ENCODE measurements at places on chromosomes 2 and 18.

DNA sequence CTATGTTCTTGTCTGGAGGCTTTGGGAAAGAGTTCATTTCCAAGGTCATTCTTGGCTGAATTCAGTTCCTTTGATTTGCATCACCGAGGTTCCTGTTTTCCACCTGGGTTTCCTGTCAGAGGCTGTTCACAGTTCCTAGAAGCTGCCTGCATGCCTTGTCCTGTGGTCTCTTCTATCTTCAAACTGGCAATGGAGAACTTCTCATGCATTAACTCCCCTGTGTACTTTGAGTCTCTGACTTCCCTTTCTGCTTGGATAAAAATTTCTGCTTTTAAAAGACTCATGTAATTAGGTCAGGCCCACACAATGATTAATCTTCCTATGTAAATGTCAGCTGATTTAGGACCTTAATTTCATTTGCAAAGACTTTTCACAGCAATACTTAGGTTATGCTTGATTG is 499.3 kb upstream of the FANCL start:
- DNase-seq = no peak

GRCh38 chr2:26585966-26586365 is 55.2 kb downstream of the CIB4 start:
- no peak for DNase-seq

- no peak for DNase-seq
These were observed 35.5 kb upstream of the PELI1 start for GRCh38 chr2:64179582-64180321.

- no peak for DNase-seq
These were observed 9.5 kb downstream of the ITGA6 start for GRCh38 chr2:172436889-172437288.

GRCh38 chr2:202687276-202687675 is 52.5 kb downstream of the FAM117B start:
- no peak for DNase-seq

- no peak for DNase-seq
These were observed 7.7 kb downstream of the MEIS1 start for GRCh38 chr2:66442516-66443185.

GRCh38 chr2:241315879-241316631 is at the start of gene SEPTIN2:
SEPTIN2 (plus strand) TSS chr2:241315925; CDS start chr2:241324233, 8,308 bp downstream.
- DNase-seq = peak; percentile 42

DNA sequence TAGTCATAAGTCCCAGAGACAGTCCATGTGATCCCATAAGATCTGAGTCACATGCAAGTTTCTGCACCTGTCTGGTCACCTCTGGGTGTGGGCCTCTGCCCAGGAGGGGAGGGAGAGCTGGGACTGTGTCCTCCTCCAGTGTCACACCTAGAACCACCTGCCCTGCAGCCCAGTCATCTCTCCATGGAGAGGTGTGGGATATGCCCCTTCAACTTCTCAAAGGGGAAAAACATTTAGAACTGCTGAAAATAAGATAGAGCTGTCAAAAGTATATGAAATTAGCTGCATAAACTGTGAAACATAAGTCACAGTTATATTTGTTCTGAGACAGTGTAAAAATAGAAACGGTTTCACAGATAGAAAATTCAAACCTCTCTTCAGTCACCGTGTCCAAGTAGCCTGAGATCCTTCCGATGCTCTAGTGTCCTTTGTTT is 55.4 kb downstream of the NGEF start:
- DNase-seq = no peak

- no peak for DNase-seq
These were observed 9.8 kb upstream of the GCFC2 start for GRCh38 chr2:75720525-75720924.

DNA sequence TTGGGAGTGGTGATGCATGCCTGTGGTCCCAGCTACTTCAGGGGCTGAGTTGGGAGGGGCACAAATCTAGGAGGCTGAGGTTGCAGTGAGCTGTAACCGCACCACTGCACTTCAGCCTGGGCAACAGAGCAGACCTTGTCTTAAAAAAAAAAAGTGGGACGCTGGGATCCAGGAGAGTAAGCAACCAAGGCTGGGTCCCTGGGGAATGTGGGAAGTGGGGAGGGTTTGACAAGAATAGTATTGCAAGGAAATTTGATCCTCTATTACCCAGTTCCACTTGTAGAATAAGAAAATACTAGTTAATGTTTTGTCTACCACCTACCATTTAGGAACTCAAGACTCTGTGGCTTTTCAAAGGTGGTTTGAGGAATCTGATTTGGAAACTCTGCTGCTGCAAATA is 21.1 kb upstream of the DYTN start:
- no peak for DNase-seq

DNA sequence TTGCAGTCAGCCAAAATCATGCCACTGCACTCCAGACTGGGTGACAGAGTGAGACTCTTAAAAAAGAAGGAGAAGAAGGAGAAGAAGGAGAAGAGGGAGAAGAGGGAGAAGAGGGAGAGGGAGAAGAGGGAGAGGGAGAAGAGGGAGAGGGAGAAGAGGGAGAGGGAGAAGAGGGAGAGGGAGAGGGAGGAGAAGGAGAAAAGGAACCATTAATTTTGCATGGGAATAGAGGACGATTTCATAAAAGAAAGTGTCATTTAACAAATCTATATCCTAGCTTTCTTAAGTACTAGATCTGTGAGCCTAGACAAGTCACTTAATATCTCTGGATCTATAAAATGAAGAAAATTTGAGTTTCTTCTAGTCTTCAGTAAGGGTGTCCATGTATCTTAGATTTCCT is 9.6 kb downstream of the NOL10 start:
- no peak for DNase-seq

DNA sequence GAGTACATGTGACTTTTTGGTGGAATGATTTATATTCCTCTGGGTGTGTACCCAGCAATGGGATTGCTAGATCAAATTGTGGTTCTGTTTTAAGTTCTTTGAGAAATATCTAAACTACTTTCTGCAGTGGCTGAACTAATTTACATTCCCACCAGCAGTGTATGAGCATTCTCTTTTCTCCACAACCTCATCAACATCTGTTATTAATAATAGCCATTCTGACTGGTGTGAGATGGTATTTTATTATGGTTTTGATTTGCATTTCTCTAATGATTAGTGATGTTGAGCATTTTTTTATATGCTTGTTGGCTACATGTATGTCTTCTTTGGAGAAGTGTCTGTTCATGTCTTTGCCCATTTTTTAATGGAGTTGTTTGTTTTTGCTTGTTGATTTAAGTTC is 267.4 kb upstream of the NT5C1B start:
- no peak for DNase-seq

- DNase-seq = no peak
These were observed 12.8 kb downstream of the NFU1 start for GRCh38 chr2:69424419-69424818.

- DNase-seq = no peak
These were observed 4.4 kb downstream of the CTIF start for GRCh38 chr18:48543228-48543627.

GRCh38 chr2:133045787-133046186 is 375.8 kb upstream of the LYPD1 start:
- DNase-seq = no peak

GRCh38 chr2:209993968-209994367 is 8.5 kb upstream of the RPE start:
- DNase-seq = no peak

- DNase-seq = no peak
These were observed 546.7 kb downstream of the CNTNAP5 start for GRCh38 chr2:124571836-124572235.

- no peak for DNase-seq
These were observed 6.6 kb upstream of the PCBP1 start for GRCh38 chr2:70080610-70081200.

DNA sequence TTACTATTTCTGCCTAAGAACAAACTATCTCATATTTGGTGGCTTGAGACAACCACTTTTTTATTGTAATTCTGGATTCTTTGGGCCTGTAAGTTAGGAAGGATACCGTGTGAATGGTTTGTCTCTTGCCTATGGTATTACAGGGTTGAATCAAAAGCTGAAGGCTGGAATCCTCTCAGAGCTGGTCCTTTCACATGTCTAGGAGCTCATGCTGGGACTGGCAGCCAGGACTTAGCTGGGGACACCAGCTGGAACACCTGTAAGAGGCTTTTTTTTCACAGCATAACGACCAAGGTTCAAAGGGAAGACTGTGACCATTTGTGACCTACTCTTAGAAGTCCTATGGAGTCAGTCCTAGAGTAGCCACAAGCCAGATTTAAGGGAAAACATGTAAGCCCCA is 226.3 kb downstream of the ZNF804A start:
- no peak for DNase-seq

DNA sequence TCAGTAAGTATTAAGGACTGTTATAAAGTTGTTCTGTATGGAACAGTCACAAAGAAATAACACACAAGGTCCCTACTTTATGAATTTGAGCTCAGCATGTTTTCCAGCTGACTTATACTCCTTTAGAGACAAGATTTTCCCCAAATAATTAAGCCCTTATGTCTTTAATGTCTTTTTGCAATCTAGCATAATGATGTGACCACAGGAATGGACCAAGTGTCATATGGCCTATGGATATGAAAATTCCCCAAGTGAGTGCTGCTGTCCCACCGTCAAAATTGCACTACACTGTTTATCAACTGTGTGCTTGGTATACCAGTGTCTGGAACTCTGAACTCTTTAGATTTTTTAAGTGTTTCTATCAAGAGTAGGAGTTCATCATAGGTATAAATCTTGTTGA is 369.6 kb downstream of the PID1 start:
- DNase-seq = no peak

- no peak for DNase-seq
These were observed 54.3 kb downstream of the RNF144A start for GRCh38 chr2:6971502-6971901.

- DNase-seq = no peak
These were observed 39.8 kb downstream of the RBM45 start for GRCh38 chr2:178152033-178152432.

- DNase-seq = no peak
These were observed 28.6 kb downstream of the PPP1R1C start for GRCh38 chr2:182014284-182014683.

- no peak for DNase-seq
These were observed 30.0 kb downstream of the PMAIP1 start for GRCh38 chr18:59929621-59930295.

- DNase-seq = no peak
These were observed 102.8 kb upstream of the BCL2L11 start for GRCh38 chr2:111017909-111018308.

- no peak for DNase-seq
These were observed 79.4 kb upstream of the MAP4K3 start for GRCh38 chr2:39516347-39517101.

GRCh38 chr2:33891616-33892015 is 292.5 kb upstream of the FAM98A start:
- DNase-seq = no peak

- no peak for DNase-seq
These were observed 260.8 kb upstream of the FAM98A start for GRCh38 chr2:33859811-33860461.

GRCh38 chr2:155689791-155690190 is 642.7 kb downstream of the NR4A2 start:
- no peak for DNase-seq

GRCh38 chr2:230925879-230926765 is 1.1 kb upstream of the GPR55 start:
- no peak for DNase-seq

DNA sequence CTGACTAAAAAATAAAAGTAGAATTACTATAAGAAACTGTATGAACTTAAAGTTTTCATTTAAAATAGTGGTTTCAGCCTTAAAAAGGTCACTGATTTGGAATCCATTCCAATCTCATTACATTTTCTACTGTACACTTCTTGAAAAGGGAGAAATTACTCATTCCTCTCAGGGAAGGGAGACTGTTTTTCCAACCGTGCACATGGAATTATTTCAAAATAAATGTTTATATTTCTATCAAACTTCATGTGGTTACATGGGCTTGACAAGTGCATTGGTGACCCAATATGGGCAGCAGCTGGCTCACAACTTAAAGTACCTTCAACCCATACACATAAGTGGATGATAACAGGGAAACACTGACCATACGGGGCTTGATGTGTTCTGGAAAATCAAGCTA is 324.5 kb upstream of the THUMPD2 start:
- DNase-seq = peak; percentile 74

- DNase-seq = no peak
These were observed 349.2 kb upstream of the ID2 start for GRCh38 chr2:8332646-8333045.

- DNase-seq = no peak
These were observed 55.2 kb downstream of the UNC50 start for GRCh38 chr2:98663511-98664090.

GRCh38 chr18:36315736-36316135 is 18.2 kb downstream of the FHOD3 start:
- no peak for DNase-seq

GRCh38 chr2:181586569-181587081 is 70.3 kb downstream of the CERKL start:
- no peak for DNase-seq

GRCh38 chr18:8989855-8990254 is 112.6 kb upstream of the NDUFV2 start:
- no peak for DNase-seq

DNA sequence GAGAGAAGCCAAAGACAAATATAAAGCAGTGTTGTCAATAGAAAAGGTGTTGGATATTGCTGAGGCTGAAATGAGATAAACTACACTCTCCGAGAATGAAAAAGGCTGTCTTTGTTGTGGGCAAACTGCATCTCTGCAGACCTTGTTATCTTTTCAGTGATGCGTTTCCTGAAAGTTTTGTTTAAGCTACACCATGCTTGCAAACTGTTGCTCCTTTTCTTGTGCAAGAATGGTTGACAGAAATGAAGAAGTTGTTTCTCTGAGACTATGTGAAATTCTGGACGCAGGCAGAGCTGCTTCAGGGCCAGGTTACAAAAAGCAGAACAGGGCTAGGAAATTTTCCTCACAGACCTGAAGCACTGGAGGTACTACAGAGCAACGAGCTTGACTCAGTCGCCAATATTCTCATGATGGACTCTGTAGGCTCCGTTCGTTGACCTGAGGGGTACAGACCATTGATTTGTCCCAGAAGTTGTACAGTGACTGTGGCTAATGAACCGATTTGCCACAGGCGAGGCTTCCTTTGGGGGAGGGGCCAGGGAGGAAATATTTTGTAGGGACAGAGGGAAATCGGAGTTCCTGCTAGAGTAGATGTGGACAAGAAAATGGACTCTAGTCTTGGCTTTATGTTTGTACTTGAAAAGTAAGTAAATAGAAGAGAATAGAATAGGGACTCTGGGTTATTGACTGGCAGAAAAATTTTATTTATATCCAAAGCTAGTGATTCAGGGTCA is 3.5 kb upstream of the ATL2 start:
- no peak for DNase-seq

GRCh38 chr18:79389689-79390088 is 6.0 kb upstream of the NFATC1 start:
- no peak for DNase-seq

DNA sequence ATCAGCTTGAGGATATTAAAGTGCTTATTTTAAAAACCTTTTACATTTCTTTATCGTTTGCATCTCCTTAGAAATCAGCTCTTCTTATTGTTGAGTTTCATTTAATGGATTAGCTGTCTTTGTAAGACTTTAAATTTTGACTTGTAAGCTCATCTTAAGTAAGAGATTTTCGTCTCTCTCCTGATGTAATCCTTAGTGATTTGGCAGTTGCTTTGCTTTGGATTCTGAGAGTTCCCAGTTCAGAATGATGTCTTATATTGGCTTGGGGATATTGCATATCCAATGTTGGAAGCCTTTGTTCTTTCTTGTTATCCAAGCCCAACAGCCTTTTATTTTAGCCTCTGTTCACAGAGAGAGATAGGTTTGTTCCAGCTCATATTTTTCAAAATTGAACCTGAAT is 212.1 kb downstream of the ARL6IP6 start:
- DNase-seq = no peak

Data from HS-5 (cell line).